Osteocyte (in vitro differentiated cells): ENCODE measurements at places on chromosomes 7 and 10. TPM values are rescaled to one million over a fixed set of nuclear protein-coding genes. Genes with fewer than 3 reads are reported as not detected.

The GRID2IP gene
- total RNA-seq, result 0.10 and 0.13 TPM in 2 replicates

The CYP26C1 gene
- total RNA-seq, result 0.08 TPM in 1 of 2 replicates, not detected in the other

The SSC4D gene
- 0.31 and 0.89 TPM in 2 replicates for total RNA-seq

The CC2D2B gene
- 0.46 TPM in 1 of 2 replicates, not detected in the other for total RNA-seq

The SORCS3 gene
- not detected in 2 replicates for total RNA-seq

The FRMD4A gene
- total RNA-seq, result 236 and 267 TPM in 2 replicates

The ZNF425 gene
- total RNA-seq, result 5.9 and 6.2 TPM in 2 replicates

The TAS2R4 gene
- total RNA-seq, result 1.7 and 2.2 TPM in 2 replicates

The AMPH gene
- 9.8 and 10.7 TPM in 2 replicates for total RNA-seq

The CDC14C gene
- not detected in 2 replicates for total RNA-seq

The MYPN gene
- 1.0 and 1.8 TPM in 2 replicates for total RNA-seq

The CCDC126 gene
- total RNA-seq, result 11.6 and 14.8 TPM in 2 replicates

GRCh38 chr7:3979611-3980299 lies 678.7 kb downstream of the SDK1 start:
- H3K27ac ChIP-seq, result no peak overlapping the region
- H3K36me3 ChIP-seq, result no peaks in the 10 kb centered on the region
- H3K4me1 ChIP-seq, result no peaks in the 10 kb centered on the region
- H3K4me3 ChIP-seq, result no peak overlapping the region
- no peaks in the 10 kb centered on the region for H3K27me3 ChIP-seq
- DNase-seq, result no peak

DNA sequence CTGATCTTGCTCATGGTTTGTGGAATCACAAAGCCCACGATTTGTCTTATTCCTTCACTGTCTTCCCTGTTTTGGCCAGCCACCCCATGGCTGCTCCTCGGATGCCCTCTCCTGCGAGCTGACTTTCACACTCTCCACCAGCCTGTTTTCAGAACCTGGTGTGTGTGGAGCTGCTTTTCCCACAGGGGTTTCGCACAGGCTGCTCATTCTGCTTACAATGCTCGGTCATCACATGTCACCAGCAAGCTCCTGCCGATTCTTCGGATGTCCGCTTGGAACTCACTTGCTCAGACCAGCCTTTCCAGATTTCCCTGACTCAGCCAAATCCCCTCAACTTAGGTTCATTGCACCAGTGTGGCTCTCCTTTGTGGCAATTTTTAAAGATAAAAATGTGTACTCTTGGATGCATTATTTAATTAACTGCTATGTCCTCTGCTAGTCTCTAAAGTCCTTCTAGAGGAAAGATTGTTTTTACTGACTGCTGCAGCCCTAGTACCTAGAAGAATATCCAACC lies 1018.6 kb upstream of the LRRTM3 start:
- no peaks in the 10 kb centered on the region for H3K27me3 ChIP-seq
- H3K4me3 ChIP-seq, result no peak overlapping the region
- DNase-seq, result no peak
- no peak overlapping the region for H3K27ac ChIP-seq
- no peaks in the 10 kb centered on the region for H3K36me3 ChIP-seq

DNA sequence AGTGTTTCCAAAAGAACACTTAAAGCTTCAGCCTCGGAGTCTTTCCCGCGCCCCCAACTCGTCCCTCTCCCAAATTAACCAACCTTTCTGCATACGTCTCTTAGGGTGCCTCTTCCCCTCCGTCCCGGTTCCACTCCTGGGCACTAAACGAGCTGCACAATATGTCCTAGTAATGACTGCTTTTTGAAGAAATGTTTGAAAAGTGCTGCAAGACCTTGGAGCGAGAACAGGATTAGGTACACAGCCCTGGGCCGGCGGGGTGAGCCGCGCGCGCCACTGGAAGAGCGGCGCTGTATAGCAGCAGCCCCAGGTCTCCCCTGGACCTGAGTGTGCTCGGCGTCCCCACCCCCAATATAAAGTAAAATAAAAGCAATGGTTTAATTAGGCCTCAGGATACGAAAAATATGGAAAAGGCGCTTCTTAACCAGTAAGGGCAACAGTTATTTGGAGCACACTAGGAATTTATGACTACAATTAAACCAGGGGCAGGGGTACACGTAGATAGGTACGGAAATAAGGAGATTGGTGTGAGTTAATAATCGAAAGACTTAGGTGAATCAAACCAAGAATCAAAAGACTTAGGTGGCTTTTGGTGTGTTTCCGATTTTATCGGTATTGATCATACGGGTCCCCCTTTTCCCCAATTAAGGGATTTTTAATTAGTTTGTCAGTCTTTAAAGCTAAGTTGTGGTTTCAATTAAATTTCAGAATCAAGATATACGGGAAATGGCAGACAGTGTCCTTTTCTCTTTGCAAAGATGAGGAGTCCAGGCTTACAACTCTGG lies 1.9 kb downstream of the TET1 start:
- H3K27me3 ChIP-seq, result no peaks in the 10 kb centered on the region
- DNase-seq, result no peak

- no peaks in the 10 kb centered on the region for H3K36me3 ChIP-seq
- H3K27ac ChIP-seq, result peak overlapping the region; percentile 27
- peaks cover 22% of the 10 kb centered on the region for H3K27me3 ChIP-seq
Observed at GRCh38 chr10:97875391-97875790, 25.7 kb downstream of the GOLGA7B start.

DNA sequence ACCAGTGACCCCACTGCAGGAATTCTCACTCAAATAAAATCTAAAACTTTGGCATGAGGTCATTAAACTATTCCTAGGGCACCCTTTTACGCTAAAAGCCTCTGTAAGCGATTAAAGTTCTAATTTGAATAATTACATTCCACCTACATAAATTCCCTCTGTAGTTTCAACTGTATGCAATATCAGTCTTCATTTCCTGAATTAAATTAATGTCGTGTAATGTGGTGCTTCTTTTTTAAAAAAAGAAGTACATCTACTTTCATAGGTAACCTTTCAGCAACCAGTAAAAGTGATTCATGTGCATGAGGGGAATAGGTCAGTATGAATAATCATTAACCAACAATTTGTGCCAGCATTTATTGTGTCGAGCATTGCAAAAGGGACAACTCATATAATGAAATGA lies 44.7 kb downstream of the IMMP2L start:
- no peak overlapping the region for H3K27ac ChIP-seq
- DNase-seq, result no peak
- H3K4me1 ChIP-seq, result no peaks in the 10 kb centered on the region
- H3K36me3 ChIP-seq, result peaks cover 16% of the 10 kb centered on the region
- no peak overlapping the region for H3K4me3 ChIP-seq

- H3K27ac ChIP-seq, result peak overlapping the region; percentile 50
- peaks cover 6% of the 10 kb centered on the region for H3K4me1 ChIP-seq
- no peak overlapping the region for H3K4me3 ChIP-seq
Observed at GRCh38 chr7:6026011-6026819, 5.0 kb upstream of the ANKRD61 start.

DNA sequence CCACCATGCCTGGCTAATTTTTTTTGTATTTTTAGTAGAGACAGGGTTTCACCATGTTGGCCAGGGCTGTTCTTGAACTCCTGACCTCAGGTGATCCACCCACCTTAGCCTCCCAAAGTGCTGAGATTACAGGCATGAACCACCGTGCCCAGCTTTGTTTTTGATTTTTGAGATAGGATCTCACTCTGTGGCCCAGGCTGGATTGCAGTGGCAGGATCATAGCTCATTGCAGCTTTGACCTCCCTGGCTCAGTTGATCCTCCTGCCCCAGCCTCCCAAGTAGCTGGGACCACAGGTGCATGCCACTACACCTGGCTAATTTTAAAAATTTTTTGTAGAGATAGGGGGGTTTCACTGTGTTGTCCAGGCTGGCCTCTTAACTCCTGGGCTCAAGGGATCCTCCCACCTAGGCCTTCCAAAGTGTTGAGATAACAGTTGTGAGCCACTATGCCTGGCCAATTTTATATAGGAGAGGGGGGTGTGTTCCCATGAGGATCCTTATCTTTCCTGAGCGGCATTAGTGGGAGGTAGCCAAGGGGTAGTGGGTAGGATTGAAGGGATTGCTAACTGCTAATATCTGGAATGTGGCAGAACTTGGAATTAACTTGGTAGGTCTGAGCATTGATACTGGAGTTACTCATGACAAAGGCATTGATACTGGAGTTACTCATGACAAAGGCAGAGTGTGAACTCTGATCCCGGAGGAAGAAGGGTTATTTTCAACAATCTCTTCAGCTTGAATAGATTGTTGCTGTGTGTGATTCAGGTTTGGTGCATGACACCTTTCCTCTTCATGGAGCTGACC lies 1.0 kb upstream of the NOLC1 start:
- no peak for DNase-seq
- peaks cover 21% of the 10 kb centered on the region for H3K4me1 ChIP-seq
- peaks cover 23% of the 10 kb centered on the region for H3K36me3 ChIP-seq
- H3K27ac ChIP-seq, result peak overlapping the region; percentile 98
- no peaks in the 10 kb centered on the region for H3K27me3 ChIP-seq

- H3K4me3 ChIP-seq, result peak overlapping the region; percentile 50
- H3K4me1 ChIP-seq, result peaks cover 46% of the 10 kb centered on the region
- H3K27ac ChIP-seq, result peak overlapping the region; percentile 86
- H3K27me3 ChIP-seq, result peaks cover 47% of the 10 kb centered on the region
- H3K36me3 ChIP-seq, result peaks cover 6% of the 10 kb centered on the region
- DNase-seq, result peak; percentile 84
Observed at GRCh38 chr10:117134306-117135025, 3.6 kb downstream of the VAX1 start.

DNA sequence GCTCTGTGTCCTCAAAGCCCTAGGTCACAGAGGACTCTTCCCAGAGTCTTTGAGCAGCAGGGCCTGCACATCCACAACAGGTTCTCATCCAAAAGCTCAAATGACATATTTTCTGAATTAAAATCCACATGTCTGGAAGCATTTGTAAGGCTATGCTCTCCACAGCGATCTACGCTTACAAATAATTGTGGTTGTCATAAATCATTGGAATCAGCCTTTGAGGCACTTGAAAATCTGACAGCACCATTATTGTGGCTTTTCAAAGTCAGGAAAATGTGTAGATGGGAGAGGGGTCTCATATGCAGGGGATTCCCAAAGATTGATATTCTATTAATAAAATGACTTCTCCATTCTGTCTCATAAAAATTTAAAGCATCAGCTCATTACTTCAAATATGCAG lies 16.3 kb downstream of the GPR26 start:
- no peaks in the 10 kb centered on the region for H3K27me3 ChIP-seq
- no peak overlapping the region for H3K4me3 ChIP-seq
- H3K4me1 ChIP-seq, result no peaks in the 10 kb centered on the region
- no peak overlapping the region for H3K27ac ChIP-seq

DNA sequence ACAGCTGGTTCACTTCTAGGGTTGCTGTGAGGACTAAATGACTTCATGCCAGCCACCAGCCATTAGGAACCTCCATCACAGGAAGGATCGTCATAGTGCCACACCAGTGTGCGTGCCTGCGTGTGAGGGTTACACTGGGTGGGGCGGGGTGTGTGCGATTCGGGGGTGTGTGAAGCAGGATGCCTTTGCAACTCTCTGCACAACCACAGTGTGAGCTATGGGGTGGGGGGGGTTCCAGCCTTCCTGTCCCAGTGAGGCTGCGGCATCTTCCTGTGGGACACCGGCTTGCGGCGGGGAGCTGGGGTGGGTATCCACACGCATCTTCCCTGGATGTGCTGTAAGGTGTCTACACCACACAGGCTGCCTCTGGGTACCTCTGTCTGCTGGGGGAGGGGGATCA lies 6.9 kb upstream of the ELFN1 start:
- peaks cover 31% of the 10 kb centered on the region for H3K27me3 ChIP-seq
- H3K27ac ChIP-seq, result no peak overlapping the region
- DNase-seq, result no peak
- no peaks in the 10 kb centered on the region for H3K36me3 ChIP-seq

GRCh38 chr7:115662120-115662519 lies 368.4 kb downstream of the TFEC start:
- peaks cover 13% of the 10 kb centered on the region for H3K4me1 ChIP-seq
- H3K27ac ChIP-seq, result no peak overlapping the region
- H3K27me3 ChIP-seq, result no peaks in the 10 kb centered on the region

DNA sequence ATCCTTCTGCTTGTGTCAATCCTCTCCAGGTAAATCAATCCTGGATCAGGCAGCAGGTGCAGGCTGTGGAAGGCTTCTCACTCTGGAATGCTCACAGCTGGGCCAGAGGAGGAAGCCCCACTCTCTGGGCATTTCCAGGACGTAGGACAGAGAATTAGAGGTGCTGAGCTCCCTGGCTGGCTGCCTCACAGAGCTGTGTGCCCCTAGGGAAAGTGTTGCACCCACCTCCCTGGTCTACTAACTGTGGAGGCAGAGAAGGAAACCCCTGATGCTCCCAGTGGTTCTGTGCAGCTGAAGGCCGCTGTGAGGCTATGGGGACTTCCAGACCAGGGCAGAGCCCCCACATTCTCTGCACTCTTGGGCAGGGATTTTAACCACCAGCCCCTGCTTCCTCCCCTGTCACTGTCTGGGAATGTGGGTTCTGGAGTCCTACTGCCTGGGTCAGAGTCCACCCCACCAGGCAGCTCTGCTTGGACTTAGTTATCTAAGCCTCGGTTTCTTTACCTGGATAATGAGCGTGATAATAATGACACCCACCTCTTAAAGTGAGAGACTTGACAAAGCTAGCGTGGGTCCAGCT lies 73.5 kb upstream of the EEPD1 start:
- H3K36me3 ChIP-seq, result no peaks in the 10 kb centered on the region
- H3K27me3 ChIP-seq, result peaks cover 34% of the 10 kb centered on the region
- peaks cover 3% of the 10 kb centered on the region for H3K4me1 ChIP-seq
- no peak for DNase-seq

DNA sequence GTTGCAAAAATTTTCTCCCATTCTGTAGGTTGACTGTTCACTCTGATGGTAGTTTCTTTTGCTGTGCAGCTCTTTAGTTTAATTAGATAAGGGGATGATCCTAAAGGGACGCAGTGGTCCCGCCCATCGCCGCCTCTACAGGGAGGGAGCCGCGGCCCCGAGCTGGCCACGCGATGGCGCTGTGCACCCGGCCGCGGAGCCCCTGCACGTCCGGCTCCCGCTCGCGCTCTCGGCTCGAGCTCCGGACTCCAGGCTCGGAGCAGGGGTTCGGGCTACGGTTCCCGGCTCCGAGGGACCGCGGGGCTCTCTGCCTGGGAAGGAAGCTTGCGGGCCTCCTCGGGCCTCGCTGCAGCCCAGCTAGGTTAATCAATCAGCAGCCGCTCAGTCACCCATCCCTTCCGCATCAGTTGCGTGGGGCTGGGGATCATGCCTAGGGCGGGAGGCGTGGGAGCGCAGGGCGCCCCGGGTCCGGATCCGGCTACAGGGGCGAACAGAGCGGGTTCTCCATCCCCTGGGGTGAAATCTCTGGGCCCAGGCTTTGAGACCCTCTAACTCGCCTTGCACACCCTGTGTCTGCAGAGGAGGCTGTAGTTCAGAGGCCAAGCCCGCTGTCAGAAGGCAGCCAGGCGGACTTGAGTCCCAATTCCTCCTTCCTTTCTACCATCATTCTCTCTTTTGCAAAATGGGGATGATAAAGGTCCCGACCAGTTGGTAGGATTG lies 97.9 kb downstream of the WDR11 start:
- H3K27ac ChIP-seq, result no peak overlapping the region
- H3K4me1 ChIP-seq, result peaks cover 12% of the 10 kb centered on the region
- peak; percentile 92 for DNase-seq
- H3K4me3 ChIP-seq, result peak overlapping the region; percentile 65
- no peaks in the 10 kb centered on the region for H3K36me3 ChIP-seq

DNA sequence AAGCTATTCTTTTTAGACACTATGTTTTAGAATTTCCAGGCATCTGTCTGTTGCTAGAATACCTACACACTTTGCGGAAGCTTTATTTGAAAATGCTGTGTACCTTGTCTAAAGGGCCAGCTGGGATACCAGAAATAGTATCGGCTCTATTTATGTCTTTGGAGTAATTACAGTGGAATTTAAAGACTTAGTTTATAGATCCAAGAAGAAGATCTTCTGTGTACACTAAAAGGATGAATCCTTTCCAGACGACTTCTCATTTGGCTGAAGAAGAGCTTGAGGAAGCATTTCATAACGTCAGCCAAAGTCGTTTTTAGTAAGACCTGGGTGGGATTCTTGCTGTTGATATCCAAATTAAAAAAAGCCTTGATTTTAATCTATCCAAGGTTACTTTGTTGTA lies 365.9 kb downstream of the INHBA start:
- no peak overlapping the region for H3K4me3 ChIP-seq
- DNase-seq, result no peak
- H3K36me3 ChIP-seq, result no peaks in the 10 kb centered on the region
- peaks cover 8% of the 10 kb centered on the region for H3K4me1 ChIP-seq
